Sigmoid colon (tissue), 7 donors: ENCODE measurements at places on chromosomes 6 and 20.
A peak's percentile ranks its signal among the peaks of the same experiment; 100 is the strongest.

- no peaks in the 10 kb centered on the region for H3K36me3 ChIP-seq
- DNase-seq: no peak
- no peak overlapping the region for H3K4me3 ChIP-seq
- H3K27me3 ChIP-seq: no peaks in the 10 kb centered on the region
- H3K27ac ChIP-seq: no peak overlapping the region
These were observed 26.8 kb upstream of the SLC9A8 start for GRCh38 chr20:49785852-49786175.

DNA sequence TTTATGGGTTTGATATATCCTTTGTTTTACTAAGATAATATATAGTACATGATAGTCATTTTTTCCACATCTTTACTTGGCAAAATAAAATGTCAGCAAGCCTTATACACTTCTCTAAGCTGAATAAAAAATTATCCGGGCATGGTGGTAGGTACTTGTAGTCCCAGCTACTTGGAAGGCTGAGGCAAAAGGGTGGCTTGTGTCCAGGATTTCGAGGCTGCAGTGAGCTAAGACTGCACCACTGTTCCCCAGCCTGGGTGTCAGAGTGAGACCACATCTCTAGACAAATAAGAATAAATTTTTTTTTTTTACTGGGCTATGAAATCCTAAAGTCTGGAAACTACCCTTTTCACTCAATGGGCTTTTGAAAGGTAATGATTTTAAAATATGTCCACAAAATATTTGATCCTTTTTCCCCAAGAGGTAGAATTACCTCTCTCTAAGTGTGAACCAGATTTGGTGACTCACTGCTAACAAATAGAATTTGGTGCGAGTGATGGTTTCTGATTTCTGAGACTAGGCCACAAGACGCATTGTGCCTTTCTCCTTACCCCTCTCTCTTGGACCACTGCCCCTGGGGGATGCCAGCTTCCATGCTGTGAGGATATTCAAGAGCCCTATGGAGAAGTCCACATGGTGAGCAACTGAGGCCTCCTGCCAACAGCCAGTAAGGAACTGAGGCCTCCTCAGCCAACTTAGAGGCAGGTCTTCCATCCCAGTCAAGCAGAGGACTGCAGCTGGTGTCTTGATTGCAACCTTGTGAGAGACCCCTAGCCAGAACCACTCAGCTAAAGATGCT, 84.2 kb upstream of the ZNFX1 start:
- H3K27ac ChIP-seq: peak overlapping the region; percentile 37
- no peaks in the 10 kb centered on the region for H3K36me3 ChIP-seq
- no peak overlapping the region for H3K4me3 ChIP-seq
- H3K4me1 ChIP-seq: peaks cover 33% of the 10 kb centered on the region
- peak; percentile 83 for DNase-seq
- no peaks in the 10 kb centered on the region for H3K27me3 ChIP-seq

DNA sequence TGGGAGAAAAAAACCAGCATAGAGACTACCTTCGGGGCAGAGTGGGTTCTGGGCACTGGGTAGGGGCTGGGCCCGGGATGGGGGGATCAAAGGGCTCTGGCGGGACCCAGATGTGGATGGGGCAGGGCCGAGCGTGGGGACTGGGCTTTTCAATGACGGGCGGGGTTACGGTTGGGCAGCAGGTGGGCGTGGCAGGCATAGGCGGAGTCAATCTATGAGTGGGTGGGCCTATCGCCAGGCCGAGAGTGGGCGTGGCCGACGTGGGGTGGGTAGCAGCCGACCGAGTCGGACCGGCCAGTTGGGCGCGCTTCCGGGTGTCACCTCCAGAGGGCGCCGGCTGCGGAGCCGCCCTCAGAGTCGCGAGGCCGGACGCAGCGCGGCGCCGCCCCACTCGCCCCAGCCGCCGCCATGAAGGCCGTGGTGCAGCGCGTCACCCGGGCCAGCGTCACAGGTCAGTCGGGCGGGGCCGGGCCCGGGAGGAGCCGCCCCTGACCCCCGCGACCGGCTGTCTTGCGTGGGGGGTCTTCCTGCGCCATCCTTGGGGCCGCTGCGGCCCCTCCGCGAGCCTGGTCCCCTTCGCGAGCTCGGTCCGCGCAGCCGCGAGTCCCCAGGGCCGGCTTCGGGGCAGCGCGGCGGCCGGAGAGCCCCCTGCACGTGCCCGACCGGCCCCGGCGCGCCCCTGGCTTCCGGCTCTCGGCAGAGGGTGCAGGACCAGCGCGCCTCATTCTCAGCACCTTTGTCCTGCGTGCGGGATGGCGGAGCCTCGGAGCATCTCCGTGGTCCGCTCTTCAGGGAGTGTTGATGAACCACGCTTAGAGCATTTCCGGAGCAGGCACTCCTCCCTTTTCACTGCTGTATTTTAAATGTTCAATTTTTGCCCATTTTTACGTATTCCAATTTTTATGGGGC, at the start of gene DTD1:
DTD1 (plus strand) TSS at position 390 of the 909 bp plus-strand sequence; CDS start at position 409, 19 bp downstream.
- no peaks in the 10 kb centered on the region for H3K4me1 ChIP-seq
- H3K36me3 ChIP-seq: no peaks in the 10 kb centered on the region

- peak overlapping the region; percentile 41 for H3K4me3 ChIP-seq
- H3K36me3 ChIP-seq: no peaks in the 10 kb centered on the region
- H3K27me3 ChIP-seq: no peaks in the 10 kb centered on the region
- peak; percentile 84 for DNase-seq
- H3K4me1 ChIP-seq: peaks cover 33% of the 10 kb centered on the region
- peak overlapping the region; percentile 85 for H3K27ac ChIP-seq
These were observed 34.6 kb downstream of the GCNT2 start for GRCh38 chr6:10555625-10556309.

DNA sequence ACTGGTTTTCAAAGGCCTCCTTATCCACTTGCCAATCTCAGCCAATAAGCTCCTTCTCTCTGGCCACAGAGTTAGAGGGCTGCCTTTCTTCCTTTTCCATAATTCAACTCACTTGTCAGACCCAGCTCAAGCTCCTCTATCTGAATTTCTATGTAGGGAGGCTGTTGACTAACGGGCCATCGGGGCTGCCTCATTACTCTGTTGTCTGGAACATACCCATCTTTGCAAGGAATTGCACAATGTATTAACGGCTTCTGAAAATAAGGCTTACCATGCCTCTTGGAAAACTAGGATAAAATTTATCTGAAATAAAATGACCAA, 28.5 kb upstream of the KIF6 start:
- H3K27me3 ChIP-seq: no peaks in the 10 kb centered on the region
- H3K27ac ChIP-seq: peak overlapping the region; percentile 25
- DNase-seq: peak; percentile 75
- H3K4me1 ChIP-seq: peaks cover 5% of the 10 kb centered on the region
- H3K36me3 ChIP-seq: no peaks in the 10 kb centered on the region
- H3K4me3 ChIP-seq: no peak overlapping the region

- DNase-seq: peak; percentile 89
- peak within 1 kb of the TSS; percentile 66 for H3K4me3 ChIP-seq
- peak within 1 kb of the TSS; percentile 83 for H3K27ac ChIP-seq
- no peaks in the 10 kb centered on the region for H3K36me3 ChIP-seq
- peaks cover 55% of the 10 kb centered on the region for H3K4me1 ChIP-seq
These were observed at the start of gene TFAP2C for GRCh38 chr20:56628873-56629463. Gene TFAP2C, plus strand, starts transcription at chr20:56629306. Its CDS starts 239 bp downstream, at chr20:56629545.
